Motor neuron (in vitro differentiated cells): ENCODE measurements at places on chromosomes 2 and 18. TPM values are rescaled to one million over a fixed set of nuclear protein-coding genes. Genes with fewer than 3 reads are reported as not detected.
A peak's percentile ranks its signal among the peaks of the same experiment; 100 is the strongest.

- peak; percentile 61 for ATAC-seq
These were observed 223.2 kb upstream of the PXDN start for GRCh38 chr2:1967242-1968208.

The STAM2 gene
- total RNA-seq: 18.4 and 19.9 TPM in 2 replicates

The SCYGR4 gene
- not detected in 2 replicates for total RNA-seq

GRCh38 chr2:64738026-64738425 is 84.3 kb upstream of the SERTAD2 start:
- no peak for ATAC-seq

- no peak for ATAC-seq
These were observed 616.8 kb upstream of the VRK2 start for GRCh38 chr2:57429831-57430230.

The ARHGAP25 gene
- 2.2 and 2.6 TPM in 2 replicates for total RNA-seq

GRCh38 chr2:131040661-131041401 is 52.4 kb downstream of the FAM168B start:
- ATAC-seq: no peak

The ARID5A gene
- 3.0 and 4.3 TPM in 2 replicates for total RNA-seq

DNA sequence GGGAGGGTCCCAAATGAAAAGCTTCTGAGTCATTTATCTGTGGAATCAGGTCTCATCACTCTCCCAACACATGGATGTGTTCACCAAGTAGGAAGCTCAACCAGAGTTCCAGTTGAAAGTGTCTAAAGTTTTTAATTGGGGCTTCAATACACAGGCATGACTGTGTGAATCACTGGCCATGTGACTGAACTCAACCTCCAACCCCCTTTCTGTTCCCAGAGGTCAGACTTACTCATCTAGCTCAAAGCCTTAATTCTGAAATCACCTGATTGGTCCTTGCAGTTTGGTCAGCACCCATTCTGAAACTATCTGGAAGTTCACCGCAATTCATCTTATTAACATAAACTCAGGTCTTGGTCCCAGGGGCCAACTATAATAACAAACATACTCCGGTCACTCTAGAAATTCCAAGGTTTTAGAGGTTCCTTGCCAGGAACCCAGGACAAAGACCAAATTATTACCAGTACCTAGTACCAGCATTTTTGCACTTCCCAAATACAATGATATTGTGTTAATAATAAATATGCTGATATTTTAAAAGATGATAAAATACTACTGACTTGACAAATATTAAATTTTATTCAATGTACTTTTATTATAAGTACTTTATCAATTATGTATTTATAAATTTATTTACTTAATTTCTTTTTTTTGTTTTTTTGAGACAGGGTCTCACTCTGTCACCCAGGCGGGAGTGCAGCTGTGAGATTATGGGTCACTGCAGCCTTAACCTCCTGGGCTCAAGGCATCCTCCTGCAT is 10.7 kb upstream of the RBM45 start:
- no peak for ATAC-seq

- peak; percentile 26 for ATAC-seq
These were observed 570.1 kb upstream of the SYT4 start for GRCh38 chr18:43847164-43848091.
